AML-193 (cell line): ENCODE measurements at places on chromosomes 2 and 18.

DNA sequence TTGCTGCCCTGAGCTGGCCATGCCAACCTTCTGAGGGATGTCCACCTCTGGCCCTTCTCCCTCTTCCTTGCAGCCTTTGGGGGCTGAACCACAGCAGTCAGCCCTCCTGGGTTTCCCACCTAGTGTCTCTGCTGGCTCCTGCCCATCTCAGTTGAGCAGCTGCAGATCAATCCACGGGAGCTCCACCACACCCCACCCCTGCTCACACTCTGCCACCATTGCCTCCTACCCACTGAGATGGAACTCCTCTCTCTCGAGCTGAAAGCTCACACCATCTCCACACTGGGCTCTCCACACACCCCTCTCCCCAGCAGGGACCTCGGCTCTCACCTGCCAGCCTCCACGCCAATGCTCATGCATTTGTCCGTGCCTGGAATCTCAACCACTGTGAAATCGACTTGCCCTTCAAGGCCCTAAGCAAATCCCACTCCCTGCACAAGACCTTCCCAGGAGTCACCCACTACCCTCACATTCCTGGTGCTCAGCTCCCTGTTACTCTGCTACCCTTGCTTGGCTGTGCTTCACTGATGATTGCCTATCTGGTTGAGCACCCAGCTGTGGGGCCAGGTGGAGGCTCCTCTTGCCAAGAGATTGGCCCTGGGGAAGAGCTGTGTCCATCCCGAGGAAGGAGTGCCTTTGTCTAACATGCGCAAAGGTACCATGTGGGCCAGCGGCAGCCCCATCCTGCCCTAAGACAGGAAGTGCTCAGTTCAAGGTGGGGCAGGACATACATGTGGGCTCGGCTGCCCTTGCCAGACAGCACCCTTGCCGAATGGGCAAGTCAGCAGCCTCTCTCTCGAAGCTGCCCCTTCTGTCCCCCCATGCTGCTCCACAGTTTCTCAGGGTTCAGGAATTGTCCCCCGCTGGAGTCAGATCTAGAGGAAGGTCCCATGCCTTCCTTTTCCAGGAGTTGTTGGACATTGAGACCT lies 208.7 kb downstream of the CYP26B1 start:
- DNase-seq, result no peak

DNA sequence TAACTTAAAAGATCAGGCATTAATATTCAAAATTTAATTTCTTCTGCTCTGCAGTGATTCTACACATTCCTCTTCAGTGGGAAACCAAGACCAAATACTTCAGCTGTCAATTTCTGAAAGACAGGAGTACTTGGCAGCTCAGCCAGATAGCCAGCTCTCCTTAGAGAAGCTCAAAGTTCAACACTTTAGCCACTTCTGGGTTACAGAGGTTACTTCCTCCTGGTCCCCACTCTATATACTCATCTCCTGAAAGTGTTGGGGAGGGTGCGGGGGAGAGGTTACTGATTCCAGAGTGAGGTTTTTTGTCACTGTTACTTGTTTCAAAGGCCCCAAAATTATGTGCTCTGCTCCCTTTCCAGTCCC lies 4.1 kb downstream of the CYTIP start:
- peak; percentile 10 for DNase-seq

GRCh38 chr2:85310330-85310729 lies 17.5 kb downstream of the TGOLN2 start:
- DNase-seq, result no peak

DNA sequence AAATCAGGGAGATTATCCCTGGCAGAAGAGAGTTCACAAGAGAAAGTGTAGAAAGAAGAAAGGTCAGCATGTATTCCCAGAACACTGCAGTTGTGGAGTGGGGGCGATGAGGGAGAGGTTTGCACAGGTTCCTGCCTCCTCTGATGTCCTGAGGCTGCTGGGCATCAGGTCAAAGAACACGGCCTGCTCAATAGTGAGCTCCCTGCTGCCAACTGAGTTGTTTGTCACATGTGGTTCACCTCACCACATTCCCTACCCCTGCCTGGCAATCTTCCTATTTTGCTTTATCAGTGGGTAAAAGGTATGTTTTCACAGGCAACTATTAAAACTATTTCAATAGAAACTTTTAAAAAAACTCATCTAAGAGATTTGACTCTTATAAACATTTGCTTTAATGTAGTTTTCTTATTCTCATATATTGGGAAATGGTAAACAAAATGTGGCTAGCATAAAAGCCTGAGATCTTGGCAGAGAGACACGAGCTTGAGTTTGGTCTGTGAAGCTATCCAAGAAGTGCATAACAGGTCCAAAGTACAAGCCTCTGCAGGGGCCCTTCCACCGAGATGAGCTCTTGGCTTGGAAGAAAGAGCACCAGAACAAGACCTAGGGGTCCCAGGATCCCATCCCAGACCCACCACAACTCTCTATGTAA lies 123.9 kb upstream of the SRD5A2 start:
- DNase-seq, result no peak

- no peak for DNase-seq
These were observed 189.3 kb upstream of the MYT1L start for GRCh38 chr2:2520401-2520811.

DNA sequence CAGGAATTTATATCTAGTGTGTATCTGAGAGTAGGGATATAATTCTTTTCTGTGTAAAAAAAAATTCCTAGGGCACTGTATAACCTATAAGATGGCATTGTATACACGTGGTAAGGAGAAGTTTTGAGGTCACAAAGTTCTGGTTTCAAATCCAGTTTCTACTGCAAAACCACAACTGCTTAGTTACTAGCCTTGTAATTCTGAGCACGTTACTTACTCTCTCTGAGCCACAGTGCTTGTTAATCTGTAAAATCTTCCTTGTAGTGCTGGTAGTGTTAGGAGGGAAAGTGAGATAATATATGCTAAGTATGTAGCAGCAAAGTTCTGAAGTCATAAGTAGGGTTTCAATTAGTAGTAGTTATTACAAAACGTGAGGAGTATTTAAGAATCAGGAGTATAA lies 175.4 kb downstream of the SATB2 start:
- DNase-seq, result no peak

- DNase-seq, result peak; percentile 56
These were observed 110.2 kb downstream of the MDH1 start for GRCh38 chr2:63698786-63699548.

DNA sequence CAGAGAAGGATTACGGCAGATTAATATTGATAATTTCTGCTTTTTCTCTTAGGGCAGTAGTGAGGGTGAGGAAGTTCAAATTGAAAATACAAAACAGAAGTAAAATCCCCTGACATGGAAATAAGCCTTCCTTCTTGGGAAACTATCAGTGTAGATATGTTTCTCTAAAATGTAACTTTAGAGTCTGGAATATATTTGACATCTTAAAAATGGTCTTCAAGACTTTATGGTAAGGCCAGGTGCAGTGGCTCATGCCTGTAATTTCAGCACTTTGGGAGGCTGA lies 33.0 kb downstream of the INPP5D start:
- DNase-seq, result no peak

DNA sequence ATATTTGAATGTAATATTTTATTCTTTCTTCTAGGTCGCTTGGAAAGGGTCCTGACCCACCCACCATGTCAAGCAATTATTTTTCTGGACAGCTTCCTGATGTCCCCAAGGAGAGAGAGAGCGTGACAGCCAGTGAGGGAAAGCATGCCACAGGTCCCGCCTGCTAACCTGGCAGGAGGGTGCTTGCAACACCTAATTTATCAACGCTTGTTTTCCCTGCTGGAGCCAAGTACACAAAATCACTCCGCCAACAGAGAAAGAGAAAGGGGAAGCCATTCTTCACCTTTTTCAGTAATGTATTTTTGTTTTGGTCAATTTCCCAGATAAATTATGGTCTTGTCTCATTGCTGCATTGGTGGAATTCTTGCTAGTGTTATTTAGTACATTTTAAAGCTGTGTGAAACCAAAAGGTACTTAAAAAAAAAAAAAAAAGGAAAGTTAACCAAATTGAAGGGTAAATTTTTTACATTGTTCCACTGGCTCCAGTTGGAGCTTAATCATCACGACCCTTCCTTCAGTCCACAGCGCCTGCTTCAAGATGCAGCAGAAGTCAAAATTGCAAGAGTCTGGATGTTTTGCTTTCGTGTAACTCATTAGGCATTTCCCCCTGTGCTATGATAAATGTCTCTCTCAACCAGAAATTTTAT lies 88.5 kb upstream of the COPS8 start:
- no peak for DNase-seq

DNA sequence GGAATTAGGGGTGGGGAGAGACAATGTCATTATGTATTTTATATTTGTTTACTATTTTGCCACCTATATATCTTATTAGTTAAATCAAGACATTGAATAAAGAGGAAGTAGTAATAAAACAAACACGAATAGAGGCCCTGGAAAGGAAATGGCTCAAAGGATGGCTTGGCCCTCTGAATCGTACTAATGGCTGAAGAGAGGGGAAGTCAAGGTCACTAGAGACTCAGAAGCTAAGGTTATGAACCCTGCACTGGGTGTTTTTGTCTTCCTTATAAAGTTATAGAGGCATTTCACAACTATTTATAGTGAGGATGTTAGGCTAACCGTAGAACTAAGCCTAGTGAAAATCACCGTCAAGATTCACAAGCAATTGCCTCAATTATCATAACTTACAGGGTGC lies 685.9 kb downstream of the ARHGAP15 start:
- no peak for DNase-seq

GRCh38 chr2:146251328-146251727 lies 1593.5 kb upstream of the ACVR2A start:
- no peak for DNase-seq

- peak; percentile 82 for DNase-seq
These were observed 26.9 kb upstream of the DARS1 start for GRCh38 chr2:136012315-136012714.

DNA sequence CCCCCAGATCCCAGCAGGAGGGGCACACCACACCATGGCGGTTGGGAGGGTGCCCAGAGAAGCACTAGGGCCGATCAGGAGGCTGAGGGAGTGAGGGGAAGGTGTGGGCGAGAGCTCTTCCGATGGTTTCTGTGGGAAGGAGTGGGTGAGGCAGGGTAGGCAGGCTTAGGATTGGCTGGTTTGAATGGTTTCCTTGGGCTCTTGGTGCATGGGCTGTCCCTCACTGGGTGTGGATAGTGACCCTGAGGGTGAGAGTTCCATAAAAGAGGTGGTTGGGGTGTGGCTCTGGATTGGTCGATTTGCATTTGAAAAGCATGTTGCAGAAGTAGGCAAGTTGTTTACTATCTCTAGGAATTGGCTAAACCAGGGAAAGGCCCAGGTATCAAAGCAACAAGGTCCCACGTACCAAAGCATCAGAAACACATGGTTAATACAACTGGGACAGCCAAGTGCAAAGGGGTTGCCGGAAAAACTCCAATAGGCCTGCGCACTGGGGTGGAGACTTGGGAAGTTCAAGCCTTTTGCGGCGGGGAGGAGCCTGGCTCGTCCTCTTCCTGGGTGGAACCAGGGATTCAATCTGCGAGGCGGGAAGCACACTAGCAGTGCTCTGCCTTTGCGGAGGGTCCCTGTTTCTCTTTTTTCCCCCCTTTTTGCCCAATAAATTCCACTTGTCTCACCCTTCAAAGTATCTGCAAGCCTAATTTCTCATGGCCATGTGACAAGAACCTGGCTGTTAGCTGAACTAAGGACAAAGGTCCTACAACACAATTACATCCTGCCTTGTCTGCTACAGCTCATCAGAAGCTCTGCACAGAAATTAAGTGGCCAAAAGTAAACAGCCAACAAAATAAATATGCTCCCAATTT lies 43.2 kb downstream of the IL1R2 start:
- no peak for DNase-seq

DNA sequence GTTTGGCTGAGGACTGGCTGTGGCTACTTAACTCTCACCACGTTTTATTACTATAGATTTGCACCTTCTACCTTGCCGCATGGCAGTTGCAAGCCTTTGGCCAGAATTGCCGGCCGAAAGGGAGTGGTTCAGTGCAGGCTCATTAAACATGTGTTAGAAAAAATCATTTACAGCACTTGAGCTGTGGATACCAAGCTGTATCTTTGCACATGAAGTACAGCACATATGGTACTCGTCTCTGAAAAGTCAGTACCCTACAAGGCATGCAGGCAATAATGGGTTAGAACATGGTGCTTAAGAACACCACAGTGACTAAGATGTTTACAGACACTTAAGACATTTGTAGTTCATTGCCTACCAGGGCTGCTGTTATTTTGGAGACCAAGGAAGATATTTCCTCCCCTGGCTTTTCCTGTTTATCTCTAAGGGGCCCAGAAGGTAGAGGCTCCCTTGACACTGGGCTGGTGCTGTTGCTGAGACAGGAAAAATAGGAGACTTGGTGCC lies 103.1 kb downstream of the ZNF532 start:
- DNase-seq, result no peak

DNA sequence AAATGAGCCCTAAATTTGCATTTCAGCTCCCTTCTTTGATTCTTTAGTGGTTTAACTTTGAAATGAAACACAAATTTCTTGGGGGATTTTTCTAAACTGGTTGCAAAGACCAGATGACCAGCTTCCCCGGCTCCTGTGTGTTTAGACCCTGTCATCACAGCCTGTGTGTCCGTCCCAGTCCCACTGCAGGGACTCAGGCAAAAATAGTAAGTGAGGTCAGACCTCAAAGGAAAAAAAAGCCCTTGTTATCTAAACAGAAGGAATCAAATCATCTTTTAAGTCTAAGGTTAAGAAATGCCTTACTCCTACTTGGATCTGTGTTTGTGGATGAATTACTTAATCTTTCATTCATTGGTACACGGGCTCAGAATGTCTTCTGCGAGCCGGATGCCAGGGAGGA lies 423.7 kb downstream of the LPIN1 start:
- DNase-seq, result no peak

GRCh38 chr2:205868773-205869333 lies 186.6 kb downstream of the NRP2 start:
- DNase-seq, result peak; percentile 36

DNA sequence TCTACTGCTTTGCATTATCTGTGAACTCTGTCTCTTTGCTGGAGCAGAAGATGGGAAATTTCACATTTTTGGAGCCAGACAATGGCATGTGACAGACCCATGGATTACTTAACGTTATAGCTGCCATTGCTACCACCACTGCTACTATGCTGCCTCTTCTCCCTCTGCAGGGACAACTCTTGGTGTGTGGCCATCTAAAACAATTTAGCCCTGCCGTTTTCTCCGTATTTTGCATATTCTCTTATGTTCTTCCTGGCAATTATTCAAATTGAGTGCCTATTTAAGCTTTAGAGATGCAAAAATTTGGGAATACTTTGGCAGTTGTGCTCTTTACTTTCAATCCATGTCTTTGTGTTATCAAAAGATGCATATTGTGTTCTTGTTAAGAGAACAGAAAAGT lies 386.8 kb downstream of the XIRP2 start:
- DNase-seq, result no peak
